ENCODE measurements at places on chromosomes 3 and 15.

DNA sequence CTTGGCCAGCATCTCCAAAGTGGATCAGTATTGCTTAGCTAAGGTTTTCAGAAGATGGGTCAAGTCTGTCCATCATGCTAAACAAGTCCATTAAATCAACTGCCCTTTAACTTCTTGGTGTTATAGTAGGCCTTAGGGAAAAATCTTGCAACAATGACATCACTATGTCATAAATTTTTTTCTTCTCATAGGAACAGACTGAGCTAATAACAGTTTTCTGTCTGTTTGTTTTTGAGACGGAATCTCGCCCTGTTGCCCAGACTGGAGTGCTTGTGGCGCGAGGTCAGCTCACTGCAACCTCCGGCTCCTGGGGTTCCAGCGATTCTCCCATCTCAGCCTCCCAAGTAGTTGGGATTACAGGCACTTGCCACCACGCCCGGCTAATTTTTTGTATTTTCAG is 94.2 kb downstream of the EFL1 start:
- DNase-seq = no peak

DNA sequence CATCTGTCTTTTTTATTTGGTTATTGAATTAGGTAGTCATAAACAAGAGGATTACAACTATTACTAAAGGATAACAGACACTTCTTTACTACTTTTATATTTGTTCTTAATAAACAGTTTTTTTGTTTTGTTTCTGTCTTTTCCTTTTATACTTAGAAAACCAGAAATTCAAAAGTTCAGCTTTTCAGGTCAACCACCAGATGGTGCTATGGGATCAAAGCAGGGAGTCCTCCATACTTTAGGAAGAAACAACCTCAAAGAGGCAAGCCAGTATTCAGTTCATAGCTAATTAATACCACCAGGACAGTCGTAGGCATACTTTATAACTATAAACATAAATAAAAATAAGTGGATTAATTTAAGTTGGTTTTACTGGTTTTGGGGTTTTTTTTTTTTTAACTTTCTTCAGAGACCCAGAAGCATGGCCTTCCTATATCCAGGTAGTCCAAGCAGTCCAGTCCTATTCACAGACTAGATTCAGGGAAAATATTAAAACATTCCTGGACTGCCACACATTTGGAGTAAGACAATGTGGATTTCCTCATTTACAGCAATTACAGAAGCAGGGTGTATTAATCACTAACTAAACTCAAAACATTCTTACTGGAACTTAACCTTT is 16.0 kb upstream of the EID1 start:
- DNase-seq = peak; percentile 25

- DNase-seq = no peak
Measured at GRCh38 chr3:149519912-149520311, 45.4 kb downstream of the TM4SF4 start.

GRCh38 chr3:171231361-171231760 is 204.8 kb upstream of the SLC2A2 start:
- no peak for DNase-seq

GRCh38 chr3:45952456-45952855 is 9.2 kb downstream of the CXCR6 start:
- DNase-seq = no peak

GRCh38 chr3:106135451-106136160 is 266.8 kb upstream of the CBLB start:
- no peak for DNase-seq

- no peak for DNase-seq
Measured at GRCh38 chr15:40270246-40270995, 12.4 kb downstream of the ANKRD63 start.

DNA sequence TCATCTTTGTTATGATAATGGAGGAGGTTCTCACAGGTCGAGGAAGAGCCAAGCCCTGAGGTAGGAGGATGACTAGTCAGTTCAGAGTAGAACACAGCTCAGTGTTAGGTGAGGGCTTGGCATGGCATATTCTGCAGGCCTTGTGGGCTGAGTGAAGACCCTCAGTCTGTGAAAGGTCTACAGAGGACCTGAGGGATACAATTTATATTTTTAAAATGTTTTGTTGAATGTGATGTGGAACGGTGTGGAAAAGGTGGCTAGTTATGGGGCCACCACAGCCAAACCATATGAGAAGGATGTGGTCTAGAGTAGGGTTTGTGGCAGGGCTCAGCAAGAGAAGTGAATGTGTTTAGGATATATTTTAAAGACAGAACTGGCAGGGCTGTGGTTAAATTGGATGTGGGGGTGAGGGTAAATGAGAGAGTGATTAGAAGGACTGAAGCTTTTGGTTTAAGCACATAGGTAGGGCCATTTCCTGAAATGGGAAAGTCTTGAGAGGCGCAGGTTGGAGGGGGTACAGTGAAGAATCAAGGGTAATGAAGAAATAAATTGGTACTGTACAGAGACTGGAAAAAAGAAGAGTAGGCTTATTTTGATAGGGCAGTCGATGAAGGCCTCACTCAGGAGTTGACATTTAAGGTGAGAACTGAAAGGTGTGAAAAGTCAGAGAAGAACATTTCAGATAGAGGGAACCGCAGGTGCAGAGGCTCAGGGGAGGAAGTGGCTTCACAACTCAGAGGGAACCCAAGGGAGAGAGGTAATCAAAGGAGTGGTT is 60.5 kb downstream of the SPTSSB start:
- DNase-seq = no peak

GRCh38 chr3:106458952-106459351 is 590.1 kb upstream of the CBLB start:
- no peak for DNase-seq

- peak; percentile 82 for DNase-seq
Measured at GRCh38 chr3:185549122-185549521, 3.3 kb downstream of the LIPH start.

All from NCI-H446 (cell line).